Inflammatory macrophage treated with lipopolysaccharide for 4 hours (primary cell): ENCODE measurements at places on chromosomes 3 and 15.

DNA sequence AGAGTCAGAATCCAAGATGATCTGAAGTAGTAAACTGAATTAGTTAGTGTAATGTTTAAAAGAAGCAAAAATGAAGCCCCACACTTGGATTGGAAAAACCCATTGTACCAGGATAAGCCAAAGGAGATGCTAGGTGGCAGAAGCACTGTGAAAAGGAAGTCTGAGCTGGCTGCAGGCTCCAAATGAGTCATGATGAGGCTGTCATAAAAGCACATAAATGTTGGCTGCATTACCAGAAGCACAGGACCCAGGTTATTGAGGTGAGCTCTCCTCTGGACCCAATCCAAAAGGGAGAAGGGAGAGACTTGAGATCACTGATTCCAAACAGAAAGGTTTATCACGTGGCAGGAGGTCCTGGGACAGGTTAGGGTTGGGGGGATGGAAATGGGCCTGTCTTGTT is 3.2 kb upstream of the ACAN start:
- DNase-seq: no peak

DNA sequence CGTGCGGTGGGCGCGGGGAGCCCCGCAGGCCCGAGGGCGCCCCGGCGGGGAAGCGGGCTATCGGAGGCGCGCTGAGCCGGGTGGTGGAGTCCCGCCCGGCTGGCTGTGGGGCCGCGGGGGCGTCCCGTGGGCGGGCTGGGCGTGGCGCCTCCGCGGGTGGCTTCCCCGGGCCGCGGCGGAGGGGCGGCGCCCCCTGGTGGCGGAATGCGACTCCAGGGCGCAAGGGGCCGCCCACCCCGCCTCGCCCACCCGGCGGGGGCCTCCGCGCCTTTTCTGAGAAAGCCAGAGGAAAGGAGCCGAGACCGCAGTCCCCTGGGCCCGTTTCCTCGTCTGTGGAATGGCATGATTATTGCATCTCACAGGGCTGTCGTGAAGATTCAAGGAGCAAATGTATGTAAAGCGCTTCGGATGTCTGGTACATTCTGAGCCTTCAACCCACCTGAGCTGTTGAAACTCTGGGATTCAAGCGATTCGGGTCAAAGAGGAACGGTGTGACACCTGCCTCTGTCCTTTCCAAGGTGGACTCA is 31.9 kb upstream of the RAB6B start:
- peak; percentile 37 for DNase-seq

DNA sequence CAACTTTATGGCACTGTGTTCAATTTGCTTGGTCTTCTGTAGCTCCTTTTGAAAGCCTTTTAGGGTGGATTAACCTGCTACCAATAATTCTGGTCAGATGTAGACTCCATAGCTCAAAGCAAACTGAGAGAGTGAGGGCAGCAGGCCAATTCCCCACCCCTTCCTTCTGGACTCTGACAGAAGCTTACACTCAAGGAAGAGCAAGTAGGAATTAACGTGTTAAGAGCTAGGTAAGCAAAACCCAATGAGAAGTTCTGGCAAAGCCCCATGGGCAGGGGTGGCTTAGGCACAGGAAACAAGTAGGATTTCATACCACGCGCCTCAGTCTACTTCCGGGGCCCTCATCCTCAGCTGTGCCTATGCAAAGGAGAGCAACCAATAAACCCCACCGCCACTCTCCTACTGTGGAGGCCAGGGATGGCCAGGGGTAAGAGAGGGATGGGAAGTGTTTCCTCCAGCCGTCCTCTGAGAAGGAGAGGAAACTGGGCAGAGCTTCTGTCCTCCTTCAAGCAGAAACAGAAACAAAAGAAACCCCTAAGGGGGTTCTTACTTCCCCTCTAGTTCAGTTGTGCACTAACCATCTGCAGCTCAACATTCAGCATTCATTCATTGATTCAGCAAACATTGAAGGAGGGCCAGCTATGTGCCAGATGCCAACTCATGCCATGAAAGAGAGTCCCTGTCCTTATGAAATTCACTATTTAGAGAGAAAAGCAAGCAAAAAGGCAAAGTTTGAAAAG is 12.6 kb downstream of the CCR5 start:
- peak; percentile 47 for DNase-seq

GRCh38 chr3:51683566-51683965 is 12.5 kb downstream of the TEX264 start:
- DNase-seq: no peak

GRCh38 chr15:24985224-24985623 is 30.4 kb downstream of the SNRPN start:
- DNase-seq: no peak

DNA sequence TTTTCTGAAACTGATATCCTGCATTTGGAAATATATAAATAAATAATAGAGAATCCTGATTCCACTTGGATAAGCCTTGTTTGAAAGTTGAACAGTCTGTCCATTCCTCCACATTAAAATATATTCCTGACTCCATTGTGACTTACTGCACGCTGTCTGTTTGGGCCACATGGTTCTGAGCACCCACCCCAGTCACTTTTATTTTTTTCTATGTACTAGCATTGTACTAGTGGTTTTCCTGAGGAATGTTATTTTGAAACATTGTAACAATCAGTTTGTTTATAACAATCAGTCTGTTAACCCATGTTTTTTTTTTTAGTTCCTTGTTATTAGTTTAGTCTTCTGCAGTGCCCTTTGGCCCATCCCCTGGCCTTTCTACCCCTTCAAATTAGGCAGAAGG is 87.4 kb upstream of the CCNL1 start:
- DNase-seq: no peak

- DNase-seq: no peak
These were observed 2.0 kb upstream of the IL20RB start for GRCh38 chr3:136955813-136956212.

- no peak for DNase-seq
These were observed 31.6 kb upstream of the PDZRN3 start for GRCh38 chr3:73656241-73656890.

DNA sequence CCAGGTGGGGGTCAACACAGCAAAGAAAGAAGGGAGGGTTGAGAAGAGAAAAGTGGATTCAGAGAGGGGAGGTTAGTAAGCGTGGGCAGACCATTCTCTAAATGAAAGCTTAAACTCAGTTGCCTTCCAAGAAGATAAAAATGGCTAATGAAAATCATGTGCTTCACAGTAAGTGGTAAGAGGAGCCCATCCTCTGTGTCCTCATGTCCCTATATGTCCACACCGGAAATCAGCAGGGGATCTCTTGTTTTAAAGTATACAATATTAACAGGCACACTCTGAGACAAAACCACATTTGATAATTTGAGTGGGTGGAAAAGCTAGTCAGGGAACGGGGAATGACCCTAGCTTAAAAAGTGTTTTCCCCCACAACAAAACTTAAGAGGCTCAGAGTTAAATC is 4.4 kb upstream of the FOXP1 start:
- DNase-seq: no peak

DNA sequence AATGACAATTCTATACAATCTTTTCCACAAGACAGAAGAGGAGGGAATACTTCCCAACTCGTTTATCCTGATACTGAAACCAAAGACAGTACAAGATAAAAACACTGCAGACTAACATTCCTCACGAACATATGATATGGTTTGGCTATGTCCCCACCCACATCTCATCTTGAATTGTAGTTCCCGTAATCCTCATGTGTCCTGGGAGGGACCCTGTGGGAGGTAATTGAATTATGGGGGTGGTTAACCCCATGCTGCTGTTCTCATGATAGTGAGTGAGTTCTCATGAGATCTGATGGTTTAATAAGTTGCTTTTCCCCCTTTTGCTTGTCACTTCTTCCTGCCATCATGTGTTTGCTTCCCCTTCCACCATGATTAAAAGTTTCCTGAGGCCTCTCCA is 83.9 kb upstream of the PROK2 start:
- DNase-seq: peak; percentile 73

DNA sequence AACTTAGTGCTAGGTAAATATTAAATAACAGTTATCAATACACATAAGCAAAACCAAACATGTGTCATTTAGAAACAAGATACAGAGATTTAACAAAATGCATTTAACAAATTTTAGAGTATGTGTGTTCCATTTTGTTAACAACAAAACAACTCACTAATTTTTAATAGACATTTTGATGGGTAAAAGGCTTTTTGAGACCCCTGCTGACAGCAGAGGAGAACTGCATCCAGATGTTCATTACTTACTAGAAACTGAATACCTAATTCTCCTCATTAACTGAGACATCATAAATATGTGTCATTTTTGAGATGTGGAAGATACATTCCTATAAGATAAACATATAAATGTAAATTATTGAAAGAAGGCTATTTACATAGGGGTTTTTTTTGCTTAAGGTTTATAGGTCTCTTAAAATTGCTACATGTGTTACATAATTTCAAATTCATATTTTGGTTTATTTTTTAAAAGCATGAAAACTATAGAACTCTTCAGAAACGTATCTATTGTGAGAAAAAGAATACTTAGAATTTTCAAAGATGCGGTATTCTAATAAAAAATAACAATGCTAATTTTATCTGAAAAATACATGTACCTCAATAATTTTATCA is 1009.8 kb downstream of the TUSC7 start:
- DNase-seq: peak; percentile 34

GRCh38 chr3:138761002-138761401 is 73.7 kb downstream of the PIK3CB start:
- no peak for DNase-seq

DNA sequence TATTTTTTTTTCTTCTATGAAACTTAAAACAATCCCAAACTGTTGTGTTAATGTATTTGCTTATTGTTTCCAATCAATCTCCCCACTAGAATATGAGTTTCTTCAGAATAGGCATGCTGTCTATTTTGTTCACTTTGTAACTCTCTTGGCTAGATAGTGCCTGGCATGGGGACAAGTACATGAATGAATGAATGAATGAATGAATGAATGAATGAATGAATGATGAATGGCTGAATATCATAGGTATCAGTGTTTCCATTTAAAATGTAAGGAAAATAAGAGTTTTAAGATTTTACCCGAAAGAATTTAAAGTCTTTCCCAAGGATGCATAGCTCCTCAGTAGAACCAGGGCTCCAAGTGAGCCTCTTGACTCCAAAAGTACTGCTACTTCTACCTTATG is 294.9 kb upstream of the GADL1 start:
- DNase-seq: no peak

DNA sequence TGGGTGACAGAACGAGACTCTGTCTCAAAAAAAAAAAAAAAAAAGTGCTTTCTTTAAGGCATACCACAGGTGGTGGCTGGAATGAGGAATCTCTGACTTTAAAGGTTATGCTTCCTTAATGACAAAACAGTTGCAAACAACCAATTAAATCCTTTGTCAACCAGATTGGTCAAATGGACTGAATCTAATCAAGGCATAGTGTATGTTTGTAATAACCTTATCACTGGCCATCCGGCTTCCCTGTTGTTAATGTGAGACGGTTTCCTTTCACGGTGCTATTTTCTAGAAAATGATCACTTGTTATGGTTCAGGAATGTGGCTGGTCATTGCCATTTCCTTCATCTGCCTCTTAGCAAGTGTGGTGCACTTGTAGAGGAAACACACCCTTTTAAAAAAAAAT is 75.9 kb downstream of the FLNB start:
- DNase-seq: no peak

- DNase-seq: no peak
These were observed 40.1 kb downstream of the KY start for GRCh38 chr3:134610432-134611385.

DNA sequence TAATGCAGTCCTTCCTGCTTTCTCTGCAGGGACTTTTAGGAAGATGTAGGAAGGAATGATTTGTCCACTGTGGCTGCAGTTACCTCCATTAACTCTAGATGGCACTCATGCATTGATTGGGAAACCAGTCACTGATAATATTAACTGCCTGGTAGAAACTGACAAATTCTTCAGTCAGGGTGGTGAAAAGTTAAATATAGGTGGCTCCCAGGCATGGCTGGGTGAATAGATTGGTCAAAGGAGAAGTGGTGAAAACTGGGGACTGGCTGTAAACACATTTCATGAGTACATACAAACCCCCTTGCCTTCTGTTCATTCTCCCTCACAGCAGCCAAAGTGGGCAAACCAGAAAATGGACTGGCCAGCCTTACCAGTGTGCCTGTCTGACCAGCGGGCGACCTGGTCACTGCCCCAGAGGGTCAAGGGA is 333.4 kb downstream of the THSD4 start:
- peak; percentile 36 for DNase-seq

DNA sequence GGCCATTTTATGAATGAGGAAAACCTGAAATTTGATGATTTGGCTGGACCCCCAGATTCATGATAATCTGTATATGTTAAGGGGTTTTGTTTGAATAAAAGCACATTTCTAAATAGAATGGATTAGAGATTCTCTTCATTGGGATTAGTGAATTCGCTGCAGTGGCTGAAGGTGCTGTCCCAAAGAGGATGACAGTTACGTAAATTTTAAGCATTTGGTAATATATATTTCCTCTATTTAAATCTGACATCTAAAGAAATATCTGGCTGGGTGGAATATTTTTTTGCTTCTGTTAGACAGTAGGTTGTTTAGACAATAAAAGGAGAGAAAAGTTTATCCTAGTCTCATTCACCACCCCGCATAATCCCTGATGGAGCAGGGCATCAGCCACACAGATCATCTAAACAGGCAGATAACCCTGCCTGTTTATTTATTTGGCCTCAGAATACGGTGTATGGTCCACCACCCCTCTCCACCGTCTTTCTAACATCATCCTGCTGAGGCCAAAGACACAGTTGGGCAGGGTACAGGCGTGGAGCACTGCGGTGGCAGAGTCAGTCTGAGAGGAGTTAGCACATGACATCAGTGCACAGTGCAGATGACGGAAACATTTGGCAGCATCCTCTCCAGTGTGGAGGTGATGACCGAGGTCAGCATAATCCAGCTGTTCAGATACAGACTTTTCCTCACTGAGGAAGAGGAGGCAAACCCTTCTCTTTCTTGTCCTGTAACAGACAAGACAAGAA is 20.4 kb upstream of the NFKBIZ start:
- DNase-seq: peak; percentile 80

DNA sequence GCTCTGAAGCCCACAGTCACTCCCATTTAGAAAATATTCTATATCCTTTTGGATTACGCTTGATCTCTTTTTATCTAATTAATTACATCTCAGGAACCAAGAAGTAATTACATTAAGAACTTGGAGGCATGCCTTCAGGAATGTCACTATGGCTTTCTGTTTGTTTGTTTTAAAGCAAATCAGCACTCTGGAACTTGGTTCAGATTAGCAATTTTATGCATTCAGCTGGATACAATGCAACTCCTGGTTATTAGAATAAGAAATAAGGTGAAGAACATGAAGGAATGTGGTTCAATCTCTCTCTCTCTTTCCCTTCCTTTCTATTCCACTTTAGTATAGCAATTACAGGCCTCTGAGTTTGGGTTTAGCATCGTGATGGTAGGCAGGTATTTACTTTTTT is 235.8 kb downstream of the FHIT start:
- no peak for DNase-seq

GRCh38 chr3:54916732-54917131 is 11.1 kb downstream of the LRTM1 start:
- no peak for DNase-seq

DNA sequence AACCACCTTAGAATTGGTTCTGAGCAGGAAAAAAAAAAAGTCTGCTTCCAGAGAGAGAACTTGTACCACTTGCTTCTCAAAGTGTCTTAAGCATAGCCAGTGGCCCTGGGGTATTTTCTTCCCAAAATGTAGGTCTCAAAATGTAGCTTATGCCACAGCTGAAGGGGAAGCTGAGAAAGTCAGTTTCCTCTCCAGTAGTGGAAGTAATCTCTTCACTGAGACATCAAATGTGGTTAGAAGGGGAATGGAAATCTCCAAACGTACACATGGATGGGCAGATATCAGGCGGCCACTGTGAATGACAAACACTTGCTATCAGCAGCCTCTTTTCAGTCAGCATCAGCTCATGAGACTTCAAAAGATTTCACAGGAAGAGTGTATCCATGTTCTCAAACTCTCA is 841.2 kb downstream of the TUSC7 start:
- DNase-seq: peak; percentile 16
